ENCODE measurements at places on chromosomes 2 and 18.
A peak's percentile ranks its signal among the peaks of the same experiment; 100 is the strongest.

DNA sequence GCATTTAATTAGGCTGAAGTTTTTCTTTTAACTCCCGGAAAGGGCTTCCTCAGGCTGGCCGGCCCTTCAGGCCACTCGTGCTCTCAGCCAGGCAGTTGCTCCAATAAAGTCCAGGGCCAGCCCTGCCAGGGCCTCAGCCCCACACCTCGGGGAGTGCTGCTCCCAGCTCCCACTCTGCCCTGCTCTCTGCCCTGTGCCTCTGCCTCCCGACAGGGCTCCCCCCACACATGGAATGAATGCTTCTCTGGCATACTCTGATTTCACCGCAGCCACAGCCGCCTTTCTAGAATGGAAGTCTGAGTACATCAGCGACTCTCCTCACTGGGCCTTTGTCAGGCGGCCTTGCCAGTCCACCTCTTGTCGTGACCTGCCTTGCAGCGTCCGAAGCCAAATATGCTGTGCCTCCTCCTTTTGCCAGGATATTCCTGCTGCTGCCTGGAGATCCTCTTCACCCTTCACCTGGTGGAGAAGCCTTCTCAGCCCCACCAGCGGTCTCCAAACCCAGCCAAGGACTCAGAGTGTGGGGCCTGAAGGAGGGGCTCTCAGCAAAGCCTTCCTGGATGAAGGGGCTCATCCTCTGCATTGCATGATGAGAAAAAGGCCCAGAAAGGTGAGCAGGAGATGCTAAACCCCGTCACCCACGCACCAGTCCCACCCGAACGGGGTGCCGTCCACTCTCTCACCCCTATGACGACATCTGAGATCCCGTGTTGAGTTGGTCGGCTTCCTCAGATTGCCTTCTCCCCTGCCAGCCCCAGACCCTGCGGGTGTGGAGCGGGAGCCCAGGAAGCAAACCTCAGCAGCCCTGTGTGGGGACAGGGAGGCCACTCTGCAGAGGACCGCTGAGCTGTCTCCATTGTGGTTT lies 472.7 kb upstream of the HS6ST1 start:
- DNase-seq: no peak

- no peak for DNase-seq
Measured at GRCh38 chr2:67891642-67892041, 171.2 kb downstream of the C1D start.

DNA sequence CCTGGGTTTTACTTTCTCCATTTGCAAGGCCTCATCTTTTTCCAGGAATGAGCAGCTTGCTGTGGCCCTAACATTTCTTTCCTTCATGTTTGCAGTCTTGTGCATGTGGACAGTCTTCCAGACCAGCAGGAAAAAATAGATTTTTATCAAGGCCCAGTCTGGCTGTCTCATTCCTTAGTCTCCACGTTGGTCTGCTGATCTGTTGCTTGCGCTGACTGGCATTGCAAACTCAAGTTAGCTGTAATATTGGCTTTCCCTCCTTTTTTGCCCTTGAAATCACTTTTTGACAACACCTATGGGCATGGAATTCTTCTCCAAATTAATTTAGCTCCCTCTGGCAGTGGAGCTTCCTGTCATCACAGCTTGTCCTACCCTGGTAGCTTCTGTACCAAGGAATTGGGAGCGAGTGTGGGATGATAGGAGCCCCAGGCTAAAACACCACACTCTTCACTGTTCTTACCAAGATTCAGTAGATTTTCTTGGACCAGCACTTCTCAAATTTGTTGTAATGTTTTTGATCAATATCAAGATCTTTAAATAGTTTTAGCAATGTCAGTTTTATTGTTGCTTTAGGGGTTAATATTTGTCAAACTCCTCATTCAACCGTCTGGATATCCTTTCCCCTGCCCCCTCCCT lies 48.2 kb downstream of the DIS3L2 start:
- no peak for DNase-seq

DNA sequence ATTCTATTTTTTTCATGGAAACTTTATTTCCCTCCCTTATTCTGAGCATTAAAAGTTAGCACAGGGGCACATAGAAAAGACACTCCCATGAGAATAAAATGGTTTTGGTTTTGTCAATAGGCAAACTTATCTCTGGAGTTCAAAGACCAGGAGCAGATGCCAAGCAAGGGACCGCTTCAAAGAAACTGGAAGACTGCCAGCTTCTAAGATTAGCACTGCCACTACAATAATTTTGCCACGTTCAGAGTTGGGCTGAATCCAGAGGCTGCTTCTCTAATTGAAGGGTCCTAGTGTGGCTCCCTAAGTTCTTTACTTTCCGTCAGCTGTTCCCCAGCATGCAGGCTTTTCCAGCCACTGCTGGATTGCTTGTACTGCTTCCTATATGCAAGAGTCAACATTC lies 681.0 kb upstream of the GCFC2 start:
- DNase-seq: peak; percentile 11

DNA sequence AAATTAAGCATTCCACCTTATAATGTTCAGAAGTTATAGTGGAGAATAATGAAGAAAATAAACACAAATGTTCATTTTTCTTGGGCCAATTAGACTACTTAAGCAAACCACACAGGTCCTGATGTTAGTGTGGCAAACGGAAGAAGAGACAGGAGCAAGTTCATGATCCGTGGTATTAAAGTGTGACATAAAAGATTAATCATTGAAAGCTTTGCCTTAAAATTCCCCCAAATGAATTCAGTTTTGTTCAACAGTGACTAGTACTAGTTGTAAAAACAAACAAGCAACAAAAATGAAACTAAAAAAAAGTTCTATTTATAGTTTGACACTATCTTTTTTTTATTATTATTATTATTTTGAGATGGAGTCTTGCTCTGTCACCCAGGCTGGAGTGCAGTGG lies 73.7 kb downstream of the RFTN2 start:
- DNase-seq: no peak

- no peak for DNase-seq
Measured at GRCh38 chr2:156380117-156380645, 47.7 kb upstream of the NR4A2 start.

GRCh38 chr2:192288295-192288694 lies 93.6 kb upstream of the TMEFF2 start:
- no peak for DNase-seq

DNA sequence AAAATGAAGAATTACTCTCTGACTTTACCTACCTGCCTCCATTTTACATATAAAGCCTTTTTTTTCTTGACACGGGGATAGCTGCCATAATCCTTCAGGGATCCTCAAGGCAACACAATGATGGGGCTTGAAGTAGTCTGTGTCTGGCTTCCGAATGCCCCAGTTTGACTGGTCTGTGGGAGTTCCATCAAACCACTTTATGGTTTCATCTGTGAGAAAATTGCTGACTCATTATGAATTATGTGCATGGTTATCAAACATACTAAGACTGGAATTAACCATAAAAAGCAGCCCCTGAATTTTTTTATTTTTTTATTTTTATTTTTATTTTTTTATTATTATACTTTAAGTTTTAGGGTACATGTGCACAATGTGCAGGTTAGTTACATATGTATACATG lies 117.5 kb downstream of the PLA2R1 start:
- DNase-seq: no peak

GRCh38 chr2:151106805-151107506 lies 154.7 kb downstream of the RBM43 start:
- DNase-seq: no peak

GRCh38 chr18:58787536-58788149 lies 77.0 kb upstream of the ZNF532 start:
- peak; percentile 20 for DNase-seq

- DNase-seq: peak; percentile 58
Measured at GRCh38 chr2:168912901-168913369, 11.8 kb downstream of the G6PC2 start.

GRCh38 chr2:11861044-11861443 lies 114.6 kb downstream of the LPIN1 start:
- DNase-seq: no peak

DNA sequence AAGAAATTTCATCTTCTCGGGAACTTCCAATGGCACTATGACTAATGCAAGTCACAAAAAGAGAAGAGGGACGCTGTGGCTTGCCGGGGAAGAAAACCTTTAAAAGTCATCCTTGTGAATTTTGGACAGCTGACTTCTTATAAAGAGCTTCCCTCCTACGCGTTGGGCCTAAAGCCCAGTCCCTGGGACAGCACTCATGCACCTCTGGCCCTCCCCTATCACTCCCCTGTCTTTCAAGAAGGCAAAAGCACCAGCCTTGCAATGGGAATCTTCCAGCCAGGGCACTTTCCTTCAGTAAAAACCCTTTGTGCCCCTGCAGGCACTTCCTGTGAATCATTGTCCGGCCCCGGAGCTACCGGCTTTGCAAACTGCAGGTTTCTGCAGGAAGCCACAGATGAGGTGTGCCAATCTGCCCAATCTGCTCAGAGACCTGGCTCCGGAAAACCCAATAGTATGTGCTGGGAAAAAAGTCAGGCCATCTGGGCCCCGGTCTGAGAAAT lies 7.1 kb downstream of the MREG start:
- no peak for DNase-seq

DNA sequence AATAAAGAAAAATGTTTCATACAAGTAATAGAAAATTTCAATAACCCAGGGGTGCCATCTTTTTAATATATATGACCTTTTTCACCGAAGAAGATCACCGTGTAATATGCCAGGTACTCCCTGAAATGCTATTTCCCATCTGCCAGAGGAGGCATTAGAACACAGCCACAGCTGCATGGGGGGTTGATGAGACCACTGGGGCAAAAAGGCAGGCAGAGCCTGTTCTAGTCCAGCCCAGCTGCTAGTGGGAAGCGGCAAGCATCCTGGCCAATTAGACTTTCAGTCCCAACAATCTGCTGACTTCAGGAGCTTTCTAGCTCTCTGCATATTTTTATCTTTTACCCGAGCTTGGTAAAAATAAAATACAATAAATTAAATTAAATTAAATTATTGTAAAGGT lies 362.6 kb downstream of the RIT2 start:
- DNase-seq: no peak

DNA sequence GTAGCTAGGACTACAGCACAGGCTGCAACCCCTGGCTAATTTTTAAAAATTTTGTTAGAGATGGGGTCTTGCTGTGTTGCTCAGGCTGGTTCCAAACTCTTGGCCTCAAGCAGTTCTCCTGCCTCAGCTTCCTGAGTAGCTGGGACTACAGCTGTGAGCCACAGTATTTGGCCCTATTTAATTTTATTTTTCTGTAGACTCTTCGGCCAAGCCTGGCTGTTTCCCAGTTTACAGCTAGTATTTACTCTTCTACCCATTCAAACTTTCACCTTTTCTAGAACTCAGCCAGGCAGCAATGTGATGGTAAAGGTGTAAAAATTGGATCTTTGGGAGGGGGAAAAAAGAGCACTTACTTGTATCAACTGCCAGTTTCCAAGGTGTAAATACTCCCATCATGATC lies 35.3 kb downstream of the SH3RF3 start:
- no peak for DNase-seq

DNA sequence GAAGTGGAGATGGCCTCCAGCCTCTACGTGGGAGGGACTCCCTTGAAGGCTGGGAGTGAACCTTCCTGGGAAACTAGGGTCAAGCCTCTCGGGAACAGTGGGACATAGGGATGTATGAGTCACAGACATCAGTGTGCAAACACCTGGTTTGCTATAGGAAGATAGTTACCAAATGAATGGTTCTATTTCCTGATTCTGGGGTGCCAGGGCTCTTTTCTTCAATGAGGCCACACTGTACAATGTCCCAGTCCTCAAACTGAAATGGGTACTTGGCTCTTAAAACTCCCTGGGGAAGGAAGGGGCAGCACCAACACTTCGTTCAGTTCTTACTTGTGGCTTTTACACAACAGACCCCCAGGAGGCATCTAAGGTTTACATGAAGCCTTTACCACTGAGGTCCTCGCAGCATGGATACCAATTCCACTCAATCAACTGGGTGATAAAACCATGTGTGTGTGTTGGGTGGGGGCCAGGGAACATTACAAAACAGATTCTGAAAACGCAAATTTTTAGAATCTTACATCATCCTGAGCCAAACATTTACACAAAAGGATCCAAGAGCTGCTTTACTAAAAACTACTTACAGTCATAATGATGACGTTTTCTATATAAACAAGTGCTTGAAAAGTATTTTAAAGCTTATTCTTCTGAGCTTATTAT lies 10.4 kb downstream of the ERFE start:
- DNase-seq: no peak

All from NCI-H510A treated with DMSO at 0.1 percent for 48 hours (cell line).